ENCODE measurements at places on chromosomes 11 and 22.

DNA sequence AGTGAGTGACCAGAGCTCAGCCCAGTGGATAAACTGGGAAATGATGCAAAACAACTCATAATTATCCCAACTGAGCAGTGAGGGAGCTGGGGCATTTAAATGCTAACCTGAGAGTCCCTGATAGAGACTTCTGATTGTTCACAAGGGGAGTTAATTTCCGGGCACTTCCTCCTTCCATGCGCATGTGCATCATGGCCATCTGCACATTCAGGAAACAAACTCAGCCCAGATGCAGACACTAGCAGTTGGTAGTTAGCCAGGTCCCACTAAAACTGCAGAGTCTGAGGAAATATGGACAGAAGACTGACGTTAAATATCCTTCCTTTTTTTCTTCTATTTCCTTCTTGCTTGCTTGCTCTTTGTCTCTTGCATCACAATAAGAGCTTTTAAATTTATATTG is 852.1 kb upstream of the LRRC4C start:
- DNase-seq = no peak

DNA sequence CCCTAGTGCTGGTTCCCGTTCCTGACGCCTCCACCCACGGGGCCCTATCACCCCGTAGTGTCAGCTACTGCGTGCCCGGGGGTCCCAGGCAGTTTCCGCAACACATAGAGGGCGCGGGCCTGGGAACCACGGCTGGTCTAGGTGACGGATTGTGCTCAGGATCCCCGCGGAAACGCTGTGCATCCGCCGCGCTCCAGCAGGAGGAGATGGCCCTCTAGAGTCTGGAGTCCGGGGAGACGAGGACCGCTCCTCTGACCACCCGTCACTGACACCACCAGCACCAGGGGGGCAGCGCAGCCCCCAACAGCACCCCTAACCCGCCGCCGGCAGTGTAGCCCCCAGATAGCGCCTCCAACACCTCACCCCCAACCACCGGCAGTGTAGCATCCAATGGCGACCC is 4.4 kb upstream of the RFPL3 start:
- no peak for DNase-seq

DNA sequence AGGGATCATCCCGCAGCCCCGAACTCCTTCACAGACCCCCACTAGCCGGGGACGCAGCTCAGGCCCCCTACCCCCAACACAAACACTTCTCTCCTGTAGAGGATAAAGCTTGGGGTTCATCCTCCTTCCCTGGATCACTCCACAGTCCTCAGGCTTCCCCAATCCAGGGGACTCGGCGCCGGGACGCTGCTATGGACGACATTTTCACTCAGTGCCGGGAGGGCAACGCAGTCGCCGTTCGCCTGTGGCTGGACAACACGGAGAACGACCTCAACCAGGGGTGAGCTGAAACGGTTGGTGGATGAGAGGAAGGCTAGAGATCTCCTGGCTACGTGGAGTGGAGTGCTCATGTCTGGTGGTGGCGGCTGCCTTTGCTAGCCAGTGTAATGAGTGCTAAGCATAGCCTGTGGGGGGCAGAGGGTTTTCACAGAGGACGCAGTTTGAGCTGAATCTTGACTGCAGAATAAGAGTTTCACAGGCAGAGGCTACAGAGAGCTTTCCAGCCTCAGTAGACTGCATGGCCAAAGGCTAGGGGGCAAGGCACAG is 580 bp downstream of the ILK start:
- DNase-seq = peak; percentile 26

- no peak for DNase-seq
Measured at GRCh38 chr11:28521075-28521474, 412.9 kb downstream of the METTL15 start.

DNA sequence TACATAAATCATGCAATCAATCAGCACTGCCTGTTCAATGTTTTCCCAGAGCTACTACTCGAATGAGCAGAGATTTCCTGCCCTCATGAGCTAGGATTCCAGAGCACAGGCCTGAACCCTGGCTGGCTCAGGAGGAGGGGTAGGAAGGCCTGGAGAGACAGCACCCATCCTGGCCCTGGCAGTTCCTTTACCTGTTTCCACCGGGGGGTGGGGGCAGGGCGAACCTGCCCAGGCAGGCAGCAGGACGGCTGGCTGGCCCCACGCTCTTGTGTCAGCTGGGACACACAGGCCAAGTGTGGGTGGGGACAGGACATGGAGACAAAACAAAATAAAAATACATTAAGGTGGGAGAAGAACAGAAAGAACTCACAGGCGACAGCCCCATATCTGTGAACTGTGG is 109.8 kb upstream of the BID start:
- DNase-seq = no peak

DNA sequence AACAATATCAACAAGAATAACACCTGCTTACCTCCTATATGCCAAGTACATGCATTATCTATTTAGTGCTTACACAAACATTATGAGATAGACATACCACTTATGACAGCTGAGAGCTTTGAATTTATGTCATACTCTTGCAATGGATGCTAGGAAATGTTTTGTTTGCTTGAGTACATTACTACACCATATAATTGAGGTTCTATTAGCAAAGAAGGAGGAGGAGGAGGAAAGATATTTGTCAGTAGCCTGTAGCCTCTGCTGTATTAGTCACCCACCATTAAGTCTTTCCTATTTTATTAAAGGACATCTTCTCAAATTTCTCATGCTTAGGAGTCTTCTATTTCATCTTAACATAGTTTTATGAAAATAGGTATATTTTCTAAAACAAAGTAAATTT is 6.4 kb downstream of the ANO5 start:
- DNase-seq = no peak

GRCh38 chr11:65416841-65417701 is 5.5 kb upstream of the NEAT1 start:
- no peak for DNase-seq

GRCh38 chr22:49340406-49340805 is 487.3 kb downstream of the BRD1 start:
- DNase-seq = no peak

DNA sequence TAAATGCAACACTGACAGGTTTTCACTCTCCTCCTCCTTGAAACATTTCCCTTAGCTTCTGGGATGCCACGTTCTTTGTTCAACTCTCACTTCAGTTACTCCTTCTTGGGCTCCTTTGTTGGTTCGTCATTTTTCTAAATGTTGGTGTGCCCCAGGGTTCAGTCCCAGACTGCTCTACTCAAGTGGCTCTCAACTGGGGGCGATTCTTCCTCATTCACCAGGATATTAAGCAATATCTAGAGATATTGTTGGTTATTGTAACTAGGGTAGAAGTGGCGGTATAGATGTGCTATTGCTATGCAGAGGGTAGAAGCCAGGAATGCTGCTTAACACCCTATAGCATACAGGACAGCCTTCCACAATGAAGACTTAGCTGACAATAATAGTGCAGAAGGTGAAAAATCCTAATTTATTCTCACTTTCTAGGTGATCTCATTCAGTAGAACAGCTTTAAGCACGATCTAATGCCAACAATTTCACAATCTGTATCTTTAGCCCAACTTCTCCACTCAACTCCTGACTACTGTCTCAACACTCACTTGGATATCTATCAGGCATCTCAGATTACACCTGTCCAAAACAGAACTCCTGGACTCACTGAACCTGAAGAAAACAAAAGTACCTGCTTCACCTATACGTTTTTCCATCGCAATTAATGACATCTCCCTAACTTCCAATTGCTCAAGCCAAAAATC is 4.6 kb downstream of the NUP160 start:
- DNase-seq = no peak

DNA sequence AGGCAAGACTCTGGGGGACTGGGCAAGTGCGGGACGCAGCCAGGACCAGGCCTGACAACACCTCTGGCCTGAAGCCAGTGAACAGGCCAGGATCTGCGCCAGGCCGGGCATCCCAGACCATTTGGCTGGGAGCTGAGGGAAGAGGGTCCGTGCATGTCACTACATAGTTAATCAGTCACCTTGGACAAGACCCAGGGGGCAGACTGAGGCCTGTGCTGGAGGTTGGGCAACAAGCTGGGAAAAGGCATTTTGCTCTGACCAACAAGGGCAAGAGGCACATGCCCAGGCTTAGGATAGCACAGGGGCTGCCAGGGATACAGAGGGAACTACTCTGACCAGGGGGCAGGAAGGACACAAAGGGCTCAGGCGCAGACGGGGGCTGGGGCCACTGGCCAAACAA is 7.0 kb upstream of the CHADL start:
- no peak for DNase-seq

- DNase-seq = no peak
Measured at GRCh38 chr11:4180441-4181183, 86.0 kb downstream of the RRM1 start.

GRCh38 chr22:39182478-39183030 is 30.1 kb upstream of the CBX7 start:
- DNase-seq = no peak

DNA sequence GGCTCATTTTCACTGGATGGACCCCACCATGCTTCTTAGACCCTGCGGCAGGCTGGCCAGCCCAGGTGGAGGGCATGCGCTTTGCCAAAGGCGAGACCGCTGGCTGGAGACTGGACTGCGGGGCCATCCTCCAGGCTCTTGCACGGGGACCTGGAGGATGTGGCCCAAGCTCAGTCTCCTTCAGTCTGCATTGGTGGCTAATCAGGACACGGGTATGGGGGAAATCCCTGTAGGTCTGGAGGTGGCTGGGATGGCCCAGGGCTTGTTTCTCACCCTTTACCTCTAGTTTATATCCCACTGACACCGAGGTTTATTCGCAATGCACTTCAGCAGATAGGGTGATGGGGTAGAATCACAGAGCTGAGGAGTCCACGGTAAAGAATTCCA is 45.0 kb downstream of the BCR start:
- no peak for DNase-seq

GRCh38 chr11:96607864-96608558 is 218.2 kb downstream of the JRKL start:
- DNase-seq = no peak

GRCh38 chr11:59199546-59200422 is 12.9 kb downstream of the MPEG1 start:
- no peak for DNase-seq

DNA sequence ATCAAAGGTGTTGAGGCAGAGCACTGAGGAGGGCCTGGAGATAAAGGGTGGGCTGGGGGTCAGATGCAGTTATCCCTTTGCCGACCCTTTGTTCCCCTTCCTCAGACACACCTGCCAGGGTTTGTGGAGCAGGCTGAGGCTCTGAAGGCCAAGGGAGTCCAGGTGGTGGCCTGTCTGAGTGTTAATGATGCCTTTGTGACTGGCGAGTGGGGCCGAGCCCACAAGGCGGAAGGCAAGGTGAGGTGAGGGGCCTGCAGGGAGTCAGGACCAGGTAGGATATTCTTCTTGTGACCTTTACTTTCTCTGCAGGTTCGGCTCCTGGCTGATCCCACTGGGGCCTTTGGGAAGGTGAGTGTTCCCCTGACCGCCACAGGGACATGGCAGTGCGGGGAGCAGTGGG is 2.6 kb downstream of the PRDX5 start:
- DNase-seq = no peak

DNA sequence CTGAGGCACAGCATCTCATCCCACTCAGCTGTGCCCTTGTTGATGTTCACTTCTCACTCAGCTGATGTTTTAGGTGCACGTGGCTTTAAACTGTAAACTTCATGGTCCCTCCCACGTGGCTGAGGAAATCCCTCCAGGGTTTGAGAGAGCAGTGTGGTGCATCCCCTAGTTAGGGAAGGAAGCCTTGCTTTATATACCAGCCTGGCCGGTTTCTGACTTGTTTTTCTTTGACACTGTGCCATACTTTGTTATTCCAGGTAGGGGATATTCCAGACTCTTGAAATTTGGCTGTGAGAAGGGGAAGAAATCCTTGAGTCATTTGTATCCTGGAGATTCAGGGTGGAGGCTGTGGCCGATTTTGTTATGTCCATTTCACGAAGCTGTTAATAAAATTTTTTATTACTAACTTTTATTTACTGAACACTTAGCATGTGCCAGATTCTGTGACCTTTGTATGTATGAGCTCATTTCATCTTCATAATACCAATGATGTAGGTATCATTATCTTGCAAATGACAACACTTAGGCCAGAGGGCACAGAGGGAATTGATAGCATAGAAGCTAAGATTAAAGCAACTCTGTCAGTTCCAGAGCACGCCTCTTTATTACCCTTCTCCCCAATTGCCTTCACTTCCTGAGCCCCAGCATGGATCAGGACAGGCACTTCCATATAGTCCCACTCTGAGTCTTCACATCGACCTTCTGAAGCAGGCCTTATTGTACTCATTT is 116.6 kb downstream of the NAV2 start:
- no peak for DNase-seq

Data from skeletal muscle cell (primary cell).